Hematopoietic multipotent progenitor cell (in vitro differentiated cells): ENCODE measurements at places on chromosomes 6 and 20.

GRCh38 chr6:35080016-35080680, 61.0 kb downstream of the TCP11 start:
- DNase-seq = no peak

GRCh38 chr6:21690489-21690888, 96.9 kb downstream of the SOX4 start:
- DNase-seq = no peak

GRCh38 chr6:142384519-142385254, 82.9 kb downstream of the ADGRG6 start:
- DNase-seq = no peak

DNA sequence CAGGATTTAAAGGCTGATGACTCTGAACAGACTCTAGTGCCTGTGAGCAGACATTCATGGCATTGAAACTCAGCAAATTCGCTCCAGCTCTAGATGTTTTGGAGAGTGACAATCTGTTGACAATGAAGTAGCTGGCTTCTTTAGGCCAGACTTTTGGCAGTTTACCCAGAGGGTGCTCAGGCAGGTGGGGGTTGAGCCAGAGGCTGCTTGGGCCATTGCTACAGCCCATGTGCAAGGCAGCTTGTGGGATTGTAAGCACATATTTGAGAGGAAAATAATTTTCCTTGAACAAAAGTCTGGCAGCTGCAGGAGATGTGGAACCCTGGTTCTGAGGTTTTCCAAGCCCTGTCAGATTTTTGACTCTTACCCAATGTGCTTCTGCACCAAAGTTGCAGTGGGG, 311.6 kb downstream of the CDC5L start:
- no peak for DNase-seq

GRCh38 chr20:41848180-41848579, 230.0 kb upstream of the CHD6 start:
- no peak for DNase-seq
